NCI-H1436 treated with DMSO at 0.1 percent for 48 hours (cell line): ENCODE measurements at places on chromosomes 16 and 17.

DNA sequence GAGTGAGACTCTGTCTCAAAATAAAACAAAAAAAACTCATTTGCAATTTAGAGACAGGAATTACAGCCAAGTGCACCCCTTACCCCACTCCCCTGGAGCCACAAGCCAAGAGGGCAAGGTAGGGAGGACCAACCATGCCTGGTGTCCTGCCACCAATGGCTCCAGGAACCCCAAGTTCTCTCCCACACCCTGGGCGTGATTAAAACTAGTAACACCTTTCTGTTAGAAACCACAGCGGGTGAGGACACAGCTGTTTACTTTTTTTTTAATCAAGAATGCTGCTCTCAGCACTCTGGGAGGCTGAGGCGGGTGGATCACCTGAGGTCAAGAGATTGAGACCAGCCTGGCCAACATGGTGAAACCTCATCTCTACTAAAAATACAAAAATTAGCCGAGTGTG is 38.1 kb downstream of the ANKRD11 start:
- DNase-seq: no peak

DNA sequence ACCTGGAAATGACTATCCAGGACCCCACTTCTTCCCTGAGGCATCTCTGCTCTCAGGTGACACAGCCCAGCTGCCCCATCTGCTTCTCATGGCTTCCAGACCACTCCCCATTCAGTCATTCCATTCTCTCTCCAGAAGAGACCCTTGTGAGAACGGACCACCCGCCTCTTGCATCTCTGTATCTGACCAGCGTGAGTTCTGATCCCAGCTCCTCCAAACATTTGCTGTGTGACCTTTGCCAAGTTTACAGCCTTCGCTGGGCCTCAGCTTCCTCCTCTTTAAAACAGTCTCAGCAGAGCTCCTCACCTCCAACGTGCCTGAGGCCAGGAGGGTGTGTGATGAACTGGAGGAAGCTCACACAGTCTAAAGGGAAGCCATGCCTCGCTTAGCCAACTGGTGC is 39.6 kb downstream of the C16orf82 start:
- no peak for DNase-seq

DNA sequence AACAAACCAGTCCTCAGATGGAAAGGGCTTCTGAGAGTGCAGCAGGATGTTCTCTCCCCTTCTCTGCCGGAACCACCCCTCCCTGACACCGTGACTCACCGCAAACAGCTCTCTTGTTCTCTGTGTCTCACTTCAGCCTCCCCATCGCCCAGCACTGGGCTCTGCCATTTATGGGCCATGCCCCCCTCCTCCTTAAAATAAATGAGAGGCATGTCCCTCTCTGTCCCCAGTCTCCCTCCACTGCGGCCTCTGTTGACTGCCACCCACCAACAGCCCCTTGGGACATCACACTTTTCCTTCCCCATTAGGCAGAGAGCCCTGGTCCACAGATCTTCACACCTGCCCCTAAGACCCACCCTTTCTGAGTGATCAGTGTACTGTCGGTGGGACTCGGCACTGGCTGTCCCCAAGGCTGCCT is 6.3 kb downstream of the CCDC102A start:
- DNase-seq: no peak

DNA sequence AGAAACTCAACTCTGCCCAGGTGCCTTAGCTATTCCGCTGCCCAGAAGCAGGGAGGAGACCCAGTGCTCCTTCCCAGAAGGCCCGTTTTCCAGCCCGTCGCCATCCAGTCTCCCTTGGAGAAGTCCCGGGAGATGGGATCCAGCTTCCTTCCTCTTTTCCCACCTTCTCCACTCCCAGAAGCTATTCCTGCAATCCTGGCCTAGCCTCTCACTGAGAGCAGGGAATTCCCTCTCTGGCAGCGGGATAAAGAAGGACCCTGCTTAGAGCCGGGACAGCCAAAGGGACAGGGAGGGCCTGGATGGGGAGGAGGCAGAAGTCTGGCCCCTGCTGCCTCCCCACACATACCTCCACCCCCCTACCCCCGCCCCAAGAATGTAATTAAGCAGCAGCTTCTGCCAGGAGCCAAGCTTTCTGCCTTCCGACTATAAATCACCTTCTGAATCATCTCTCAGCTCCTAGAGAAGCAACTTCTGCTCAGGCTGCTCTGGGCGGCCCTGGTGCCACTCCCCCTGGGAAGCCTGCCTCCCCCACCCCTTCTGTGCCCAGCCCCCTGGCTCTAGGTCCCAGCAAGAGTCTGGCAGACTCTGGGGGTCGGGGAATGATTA is 6.4 kb downstream of the WNT3 start:
- DNase-seq: no peak

DNA sequence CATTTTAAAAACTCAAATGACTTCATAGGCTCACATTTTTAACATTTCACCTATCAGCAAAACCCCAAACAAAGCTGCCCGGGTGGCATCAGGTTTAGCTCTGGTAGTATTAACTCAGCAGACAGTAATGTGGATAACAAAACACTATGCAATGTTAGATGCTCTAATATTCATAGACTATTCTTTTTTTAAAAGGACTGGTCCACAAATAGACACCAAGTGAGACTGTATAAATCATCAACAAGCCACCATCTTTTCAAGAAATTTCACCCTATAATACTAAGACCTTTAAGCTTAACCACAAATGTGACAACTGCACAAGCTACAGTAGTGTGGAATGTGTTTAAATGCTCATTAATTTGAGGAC is 20.2 kb downstream of the SNN start:
- no peak for DNase-seq

DNA sequence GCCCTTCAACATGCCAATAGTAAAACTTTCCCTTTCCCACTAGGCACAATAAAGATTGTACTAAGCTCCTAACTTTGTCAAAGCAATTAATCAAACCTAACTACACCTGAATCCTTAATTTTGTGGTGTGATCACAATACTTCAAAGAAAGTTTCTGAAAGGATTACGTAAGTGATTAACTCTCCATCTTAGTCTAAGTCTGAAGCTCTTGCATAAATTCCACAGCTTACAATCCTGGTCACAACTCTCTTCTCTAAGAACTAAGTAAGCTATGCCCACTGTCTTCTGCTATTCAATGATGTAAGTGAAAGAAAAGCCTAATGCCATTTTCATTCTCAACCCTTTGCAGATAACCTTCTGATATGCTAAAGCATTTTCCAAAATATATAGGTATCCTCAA is 15.4 kb downstream of the SIAH1 start:
- no peak for DNase-seq

- no peak for DNase-seq
Observed at GRCh38 chr16:49362230-49362629, 11.4 kb upstream of the C16orf78 start.

DNA sequence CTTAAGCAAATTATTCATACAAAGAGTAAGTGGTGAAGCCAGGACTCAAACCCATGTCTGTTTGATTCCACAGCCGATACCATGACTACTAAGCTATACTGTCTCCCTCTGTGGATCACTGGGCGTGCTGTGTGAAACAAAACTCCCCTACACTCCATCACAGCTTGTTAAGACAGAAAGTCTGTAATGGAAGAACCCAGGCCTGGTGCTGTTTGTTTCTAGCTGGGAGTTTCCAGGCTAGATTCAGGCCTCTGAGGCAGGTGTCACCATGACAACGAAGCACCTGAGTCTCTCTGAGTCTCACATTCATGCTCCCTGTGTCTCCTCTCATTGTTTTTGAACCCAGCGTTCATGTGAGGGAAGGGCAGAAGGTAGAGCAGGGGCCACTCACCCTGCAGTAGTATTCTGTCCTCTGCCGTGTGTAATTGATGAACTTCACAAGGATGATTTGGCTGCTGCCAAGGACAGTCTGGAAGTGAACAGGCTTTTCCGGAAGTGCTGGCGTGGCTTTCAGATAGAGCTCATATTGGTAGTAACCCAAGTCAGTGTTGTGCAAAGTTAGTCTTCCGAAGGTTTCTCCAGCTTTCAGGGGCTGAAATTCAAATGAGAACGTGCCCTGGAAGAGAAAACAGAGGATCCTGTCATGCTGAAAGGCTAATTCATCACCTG is 8.6 kb upstream of the VAC14 start:
- DNase-seq: no peak

DNA sequence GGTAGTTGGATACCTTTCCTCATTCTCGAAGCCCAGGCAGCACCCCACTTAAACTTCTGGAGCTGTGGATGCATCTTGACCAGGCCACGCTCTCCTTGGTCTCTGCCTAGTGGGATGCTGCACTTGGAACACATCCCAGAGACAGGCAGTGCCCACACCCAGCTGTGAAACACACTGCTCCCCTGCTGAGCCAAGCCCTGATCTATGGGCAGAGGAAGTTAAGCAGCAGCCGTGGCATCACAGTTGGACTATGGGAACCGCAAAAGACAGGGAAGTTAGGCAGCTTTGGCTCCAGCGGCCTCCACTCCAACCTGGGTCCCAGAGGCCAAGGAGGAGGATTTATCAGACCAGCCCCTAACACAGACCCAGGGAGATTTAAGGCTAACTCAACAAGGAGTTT is 284.8 kb upstream of the CCL2 start:
- DNase-seq: no peak

DNA sequence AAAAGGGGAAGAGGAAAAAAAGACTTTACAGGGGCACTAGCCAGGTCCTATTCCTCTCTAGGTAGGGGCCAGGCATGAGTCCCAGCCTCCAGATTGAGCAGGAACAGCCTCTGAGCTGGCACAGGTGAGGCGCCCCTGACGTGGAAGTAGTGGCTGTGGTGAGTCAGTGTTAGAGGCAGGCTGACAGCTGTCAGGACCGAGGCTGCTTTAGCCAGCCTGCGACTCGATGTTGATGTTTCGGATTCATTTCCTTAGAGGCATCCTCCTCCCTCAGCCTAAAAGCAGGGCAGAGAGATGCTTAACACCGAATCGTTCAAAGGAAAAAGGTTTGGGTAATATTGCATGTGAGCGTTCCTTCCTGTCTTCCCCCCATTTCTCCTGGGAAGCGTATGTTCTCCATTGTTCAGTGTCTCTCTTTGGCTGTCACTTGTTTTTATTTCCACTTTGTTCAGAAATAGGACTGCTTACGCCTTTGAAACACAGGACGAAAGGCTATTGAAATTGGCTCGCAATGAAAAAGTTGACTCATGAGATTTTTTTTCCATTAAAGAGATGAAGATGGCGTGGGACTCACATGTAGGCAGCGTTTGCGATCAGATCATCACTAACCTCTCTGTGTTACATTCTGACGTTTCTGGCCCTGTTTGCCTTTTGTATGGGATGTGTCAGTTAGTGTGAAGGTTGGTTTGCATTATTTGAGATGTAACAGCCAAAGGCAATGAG is 1.3 kb downstream of the KIAA0513 start:
- no peak for DNase-seq

GRCh38 chr17:50055055-50055425 is 870 bp upstream of the ITGA3 start:
- peak; percentile 83 for DNase-seq

- DNase-seq: no peak
Observed at GRCh38 chr16:3118846-3119245, 6.5 kb downstream of the ZNF205 start.

DNA sequence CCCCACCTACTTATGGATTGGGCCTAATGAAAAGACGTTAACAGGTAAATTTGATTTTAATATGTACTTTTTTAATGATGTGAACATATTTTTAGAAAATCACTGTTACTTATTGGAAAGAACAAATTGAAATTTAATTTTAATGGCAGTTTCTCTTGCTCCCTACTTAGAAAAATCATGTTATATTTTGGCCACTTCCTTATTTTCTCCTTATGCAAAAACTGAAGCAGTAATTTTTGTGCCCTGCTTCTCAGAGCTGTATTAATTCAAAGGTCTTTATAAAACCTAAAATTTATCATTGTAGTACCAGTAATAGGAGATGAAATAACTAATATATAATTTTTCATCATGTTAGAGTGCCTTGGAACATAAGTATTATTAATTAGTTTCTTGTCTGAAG is 2.8 kb downstream of the ZPBP2 start:
- DNase-seq: no peak

DNA sequence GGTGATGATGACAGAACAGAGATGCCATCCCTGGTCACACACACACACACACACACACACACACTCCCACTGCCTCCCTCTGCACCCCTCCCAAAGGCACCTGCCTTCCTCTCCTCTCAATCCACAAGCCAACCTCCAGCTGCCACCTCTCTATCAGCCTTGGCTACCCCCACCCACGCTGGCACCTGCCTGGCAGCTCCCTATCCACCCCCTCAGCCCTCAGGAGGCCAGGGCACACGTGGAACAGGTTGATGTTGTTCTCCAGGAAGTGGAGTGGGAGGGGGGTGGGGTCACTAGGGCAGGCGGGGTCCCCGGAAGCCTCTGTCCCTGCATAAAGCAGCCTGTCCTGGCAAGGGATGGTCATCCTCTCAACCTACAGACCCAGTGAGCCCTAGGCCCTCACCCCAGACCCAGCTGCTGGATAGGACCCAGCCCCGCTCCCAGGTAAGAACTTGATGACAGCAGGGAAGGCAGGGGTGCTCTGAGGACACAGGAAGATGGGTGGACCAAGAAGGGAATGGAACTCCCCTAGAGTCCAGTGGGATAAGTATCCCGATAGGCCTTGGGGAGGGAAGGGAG is at the start of gene GSDMA:
GSDMA (plus strand) TSS at position 363 of the 579 bp plus-strand sequence. CDS start 2,684 bp downstream, outside the sequence.
- DNase-seq: no peak

DNA sequence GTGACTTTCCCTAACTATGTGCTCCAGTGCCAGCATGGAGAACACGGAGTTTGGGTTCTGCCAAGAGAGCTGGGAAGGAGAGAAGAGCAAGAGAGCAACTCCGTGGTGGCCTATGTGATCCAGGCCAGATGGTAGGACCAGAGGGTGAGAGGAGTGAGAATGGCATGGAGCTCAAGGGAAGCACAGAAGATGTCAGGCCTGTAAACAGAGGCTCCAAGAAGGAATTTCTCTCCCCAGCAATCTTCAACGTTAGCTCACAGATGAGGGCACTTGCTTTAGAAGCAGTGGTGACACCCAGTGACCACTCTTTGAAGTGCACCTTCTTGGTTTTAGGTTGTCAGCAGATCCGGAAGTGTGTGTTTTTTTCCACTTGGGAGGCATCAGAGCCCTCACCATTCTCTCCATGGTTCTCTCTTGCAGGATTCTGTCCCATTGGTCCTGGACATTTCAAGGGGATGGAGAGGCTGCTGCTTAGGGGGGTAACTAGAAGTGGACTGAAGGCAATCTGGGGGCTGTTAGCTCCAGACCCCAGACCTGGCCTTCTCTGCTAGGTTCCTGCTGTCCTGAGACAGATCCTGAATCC is 18.1 kb upstream of the TMEM98 start:
- peak; percentile 73 for DNase-seq

GRCh38 chr17:4635823-4636375 is 5.6 kb downstream of the ALOX15 start:
- DNase-seq: no peak
